ENCODE measurements at places on chromosomes 2 and 18.

DNA sequence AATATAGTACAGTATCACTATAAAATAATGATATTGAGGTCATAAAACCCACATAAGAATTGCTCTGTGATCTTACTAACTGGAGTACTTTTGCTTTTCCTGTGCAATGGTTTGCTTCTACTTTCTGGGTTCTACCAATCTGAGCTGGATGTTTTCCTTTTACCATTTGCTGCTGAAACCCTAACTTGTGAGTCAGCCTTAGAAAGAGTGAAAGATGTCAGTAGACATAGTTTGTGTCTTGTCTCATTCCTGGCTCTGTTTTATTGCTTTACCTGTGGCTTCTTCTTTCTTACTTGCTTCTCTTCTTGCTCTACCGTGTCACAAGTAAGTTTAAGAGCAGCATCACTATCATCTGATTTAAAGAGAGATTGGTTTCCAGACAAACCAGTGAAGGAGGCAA lies 61.0 kb downstream of the MBD2 start:
- DNase-seq, result no peak

DNA sequence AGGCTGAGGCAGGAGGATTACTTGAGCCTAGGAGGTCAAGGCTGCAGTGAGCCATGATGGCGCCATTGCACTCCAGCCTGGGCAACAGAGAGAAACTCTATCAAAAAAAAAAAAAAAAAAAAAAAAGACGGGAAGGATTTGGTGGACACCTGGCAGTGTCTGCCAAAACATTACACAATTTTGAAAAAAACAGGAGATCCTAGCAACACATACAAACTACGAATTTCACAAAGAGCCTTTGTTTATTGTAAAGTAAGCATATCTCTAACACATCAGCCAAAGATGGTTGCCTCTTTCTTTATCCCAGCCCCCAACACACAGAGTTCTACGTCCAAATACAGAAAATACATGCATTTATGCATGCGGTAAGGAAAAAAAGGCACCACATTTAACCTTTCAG lies 7.6 kb downstream of the GPR45 start:
- no peak for DNase-seq

- DNase-seq, result no peak
These were observed 73.5 kb upstream of the SRD5A2 start for GRCh38 chr2:31654241-31654640.

DNA sequence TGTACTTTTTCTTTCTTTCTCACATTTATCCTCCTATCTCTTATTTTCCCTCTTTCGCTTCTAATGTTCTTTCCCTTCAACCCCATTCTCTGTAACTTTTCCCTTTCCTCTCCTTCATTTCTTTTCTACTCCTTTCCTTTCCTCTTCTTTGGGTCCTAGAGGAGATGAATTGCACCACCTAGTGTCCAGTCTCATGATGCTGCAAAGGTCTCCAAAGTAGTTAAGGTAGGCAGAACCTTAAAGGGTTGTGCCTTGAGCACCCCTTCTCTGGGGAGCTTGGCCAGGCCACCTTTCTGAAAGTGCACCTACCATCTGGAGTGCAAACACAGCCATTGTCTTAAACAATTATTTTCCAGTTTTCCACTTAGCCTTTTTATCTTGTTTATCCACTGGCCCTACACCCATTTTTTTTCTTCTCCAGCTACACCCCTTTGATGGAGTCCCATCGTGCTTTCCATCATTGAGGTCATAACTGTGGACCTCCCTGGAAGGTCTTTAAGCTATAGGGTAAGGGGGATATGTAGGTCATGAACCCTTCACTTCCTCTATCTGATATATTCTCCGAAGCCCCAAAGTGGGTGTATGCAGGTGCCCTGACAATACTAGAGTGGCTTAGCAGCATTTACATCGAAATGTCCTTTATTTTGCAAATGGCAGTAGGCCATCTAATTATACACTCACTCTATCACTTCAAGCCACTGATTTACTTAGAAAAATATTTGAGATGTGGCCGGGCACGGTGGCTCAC lies 155.9 kb downstream of the ESCO1 start:
- no peak for DNase-seq

DNA sequence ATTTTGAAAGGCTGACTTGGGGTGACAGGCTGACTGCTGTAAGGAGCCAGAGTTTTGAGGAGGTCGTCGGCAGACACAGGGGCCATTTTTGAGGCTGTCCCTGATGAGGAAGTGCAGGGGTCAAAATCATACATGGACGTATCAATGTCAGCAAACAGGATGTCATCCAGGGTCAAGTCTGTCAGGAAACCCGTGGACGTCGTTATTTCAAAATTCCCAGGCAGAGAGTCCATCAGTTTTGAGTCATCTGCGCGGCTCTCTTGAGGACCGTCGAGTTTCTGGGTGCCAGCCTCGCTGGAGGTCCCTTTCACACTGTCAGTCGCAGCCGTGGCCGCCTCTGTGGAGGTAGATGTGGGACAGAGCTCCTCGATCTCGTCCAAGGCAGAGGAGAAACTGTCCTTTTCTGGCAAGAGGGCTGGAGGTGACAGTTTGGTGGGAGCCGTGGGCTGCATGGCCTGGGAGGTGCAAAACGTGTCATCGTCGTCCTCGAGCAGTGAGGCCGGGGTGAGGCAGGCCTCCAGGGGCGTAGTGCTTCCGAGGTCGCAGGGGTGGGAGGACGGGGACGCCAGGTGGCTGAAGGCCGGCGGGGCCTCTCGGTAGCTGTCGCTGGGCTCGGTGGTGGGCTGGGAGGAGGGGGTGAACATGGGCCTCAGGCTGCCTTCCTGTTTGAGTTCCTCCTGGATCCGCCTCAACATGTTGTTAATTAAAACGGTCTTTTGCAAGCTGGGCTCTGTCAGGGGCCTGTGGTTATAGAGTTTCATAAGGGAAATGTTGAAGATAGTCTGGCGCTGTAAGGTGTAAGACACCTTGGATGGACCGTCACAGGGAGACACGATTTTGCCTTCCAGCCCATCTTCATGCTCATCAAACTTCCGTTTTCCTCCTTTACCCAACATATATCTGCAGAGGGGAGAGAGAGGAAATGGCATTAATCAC lies 17.5 kb downstream of the SERTAD2 start:
- DNase-seq, result no peak

DNA sequence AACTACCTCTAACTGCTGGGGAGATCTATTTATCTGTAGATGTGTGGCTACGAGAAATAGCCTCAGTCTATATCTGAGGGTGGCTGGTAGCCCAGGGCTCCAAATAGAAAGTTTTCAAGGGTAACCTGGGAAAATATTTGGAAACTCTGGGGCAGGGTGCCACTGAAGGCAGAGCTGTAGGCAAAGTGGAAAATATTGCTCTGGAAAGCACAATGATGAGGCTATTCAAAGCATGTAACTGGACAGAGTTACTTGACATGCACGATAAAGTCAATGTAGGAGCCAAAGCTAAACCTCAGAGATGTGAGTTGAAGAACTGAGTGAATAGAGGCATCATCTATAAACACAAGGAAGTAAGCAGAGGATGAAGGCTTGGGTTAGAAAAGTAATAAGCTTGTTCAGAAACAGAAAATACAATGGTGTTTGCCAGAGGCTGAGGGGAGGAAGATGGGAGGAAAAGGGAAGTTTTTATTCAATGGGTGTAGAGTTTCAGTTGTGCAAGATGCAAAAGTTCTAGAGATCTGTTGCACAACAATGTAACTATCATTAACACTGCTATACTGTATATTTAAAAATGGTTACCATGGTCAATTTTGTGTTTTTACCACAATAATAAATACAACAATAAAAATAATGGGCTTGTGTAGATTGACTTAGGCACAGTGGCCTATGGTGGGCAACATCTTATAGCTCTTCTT lies 171.6 kb downstream of the MBD2 start:
- no peak for DNase-seq

GRCh38 chr2:232420073-232420454 lies 13.4 kb downstream of the ALPG start:
- no peak for DNase-seq

- no peak for DNase-seq
These were observed 1.5 kb downstream of the AP1S3 start for GRCh38 chr2:223835701-223836532.

DNA sequence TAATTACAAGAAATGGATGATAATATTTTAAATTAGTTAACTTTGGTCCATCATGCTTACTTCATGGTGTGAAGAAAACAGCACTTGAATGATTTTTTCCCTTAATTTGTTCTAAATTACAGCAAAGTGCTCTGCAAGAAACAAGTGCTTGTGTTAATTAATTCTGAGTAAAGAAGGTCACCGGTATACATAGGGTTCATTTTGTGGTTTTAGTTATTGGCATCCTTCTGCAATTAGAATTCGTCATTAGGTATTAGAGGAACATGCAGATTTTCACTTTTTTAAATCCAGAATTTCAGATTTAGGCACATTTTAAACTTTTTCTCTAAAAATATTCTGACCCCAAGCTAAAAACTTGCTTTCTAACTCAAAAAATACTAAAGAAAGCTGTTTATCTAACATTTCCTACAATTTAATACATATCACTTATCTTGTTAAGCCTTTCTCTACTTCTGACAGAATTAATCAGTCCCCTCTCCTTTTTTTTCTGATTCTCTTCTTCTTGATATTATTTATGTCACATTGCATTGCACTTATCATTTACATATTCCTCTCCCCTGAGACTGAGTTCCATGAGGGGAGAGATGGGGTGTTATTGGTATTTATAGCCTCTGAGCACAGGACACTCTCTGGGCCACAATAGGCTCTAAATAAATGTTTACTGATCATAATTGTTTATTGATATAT lies 129.2 kb downstream of the PLA2R1 start:
- DNase-seq, result no peak

DNA sequence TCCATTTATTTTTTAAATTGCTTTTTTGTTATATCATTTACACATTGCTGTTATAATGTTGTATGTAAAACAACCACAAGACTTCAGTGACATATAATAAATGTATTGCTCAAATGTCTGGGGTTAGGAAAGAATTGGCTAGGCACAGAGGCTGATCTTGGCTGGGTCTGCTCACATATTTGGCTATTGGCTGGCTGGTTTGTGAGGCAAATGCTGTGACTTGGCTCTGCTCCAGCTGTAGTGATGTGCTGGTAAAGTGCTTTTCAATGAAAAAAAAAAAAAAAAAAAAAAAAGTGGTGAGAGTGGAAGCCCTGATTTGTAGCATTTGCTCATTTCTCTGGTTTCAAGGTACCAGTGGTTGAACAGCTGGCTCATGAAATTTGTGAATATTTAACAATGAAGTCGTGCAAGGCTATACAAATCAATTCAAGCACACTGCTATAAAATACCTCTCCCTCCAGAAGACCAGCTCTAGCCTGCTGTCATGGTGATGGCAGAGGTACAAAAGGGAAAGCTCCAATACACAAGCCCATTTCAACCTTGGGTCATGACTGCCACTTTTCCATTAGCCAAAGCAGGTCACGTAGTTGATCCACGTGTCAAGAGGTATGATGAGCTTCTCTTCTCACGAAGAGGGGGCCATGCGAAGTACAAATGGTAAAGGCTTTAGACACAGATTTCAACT lies 43.7 kb upstream of the RIT2 start:
- DNase-seq, result no peak

GRCh38 chr2:27079233-27080139 lies 1.1 kb downstream of the EMILIN1 start:
- no peak for DNase-seq

GRCh38 chr2:120044336-120044735 lies 31.5 kb downstream of the EPB41L5 start:
- no peak for DNase-seq

- DNase-seq, result no peak
These were observed 291.8 kb upstream of the LRATD1 start for GRCh38 chr2:14340703-14341102.

- no peak for DNase-seq
These were observed 141.1 kb downstream of the HDAC4 start for GRCh38 chr2:239259603-239260298.

DNA sequence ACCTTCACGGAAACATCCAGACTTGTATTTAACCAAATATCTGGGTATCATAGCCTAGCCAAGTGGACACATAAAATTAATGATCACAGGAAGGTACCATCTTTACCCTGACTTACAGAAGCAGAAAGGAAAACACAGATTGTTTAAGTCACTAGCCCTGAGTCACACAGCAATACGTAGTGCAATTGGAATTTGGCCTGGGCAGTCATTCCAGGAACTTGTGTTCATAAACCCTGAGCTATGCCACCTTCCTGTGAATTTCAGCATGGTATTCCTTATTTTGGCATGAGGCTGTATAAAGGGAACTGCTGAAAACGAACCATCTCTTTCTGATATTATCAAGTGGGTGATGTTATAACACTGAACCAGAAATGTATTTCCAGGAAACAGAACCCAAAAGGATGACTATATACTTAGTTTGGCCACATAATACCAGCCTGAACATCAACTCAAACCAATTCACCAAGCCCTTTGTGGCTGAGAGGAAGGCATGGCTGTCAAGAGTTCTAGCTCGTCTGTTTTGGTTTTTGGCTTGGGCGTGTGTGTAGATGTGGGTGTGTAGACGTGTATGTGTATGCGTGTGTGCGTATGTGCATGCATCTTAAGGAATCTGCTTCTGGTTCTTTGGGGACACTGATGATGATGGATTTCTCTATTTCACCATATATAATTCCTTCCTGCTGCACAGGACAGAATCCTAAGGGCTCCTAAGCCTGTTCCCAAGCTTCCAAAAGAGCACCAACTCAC lies 533.4 kb upstream of the ID2 start:
- DNase-seq, result no peak

DNA sequence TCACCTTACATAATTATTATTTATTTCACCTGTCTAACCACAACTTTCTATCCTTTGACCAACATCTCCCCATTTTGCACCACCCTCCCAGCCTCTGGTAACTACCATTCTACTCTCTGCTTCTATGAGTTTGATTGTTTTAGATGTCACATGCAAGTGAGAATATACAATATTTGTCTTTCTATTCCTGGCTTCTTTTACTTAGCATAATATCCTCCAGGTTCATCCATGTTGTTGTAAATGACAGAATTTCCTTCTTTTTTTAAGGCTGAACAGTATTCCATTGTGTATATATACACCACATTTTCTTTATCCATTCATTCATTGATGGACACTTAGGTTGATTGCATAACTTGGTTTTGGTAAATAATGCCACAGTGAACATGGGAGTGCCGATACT lies 24.0 kb downstream of the PPM1B start:
- no peak for DNase-seq

GRCh38 chr2:138502255-138503086 lies 901 bp downstream of the SPOPL start:
- DNase-seq, result no peak

DNA sequence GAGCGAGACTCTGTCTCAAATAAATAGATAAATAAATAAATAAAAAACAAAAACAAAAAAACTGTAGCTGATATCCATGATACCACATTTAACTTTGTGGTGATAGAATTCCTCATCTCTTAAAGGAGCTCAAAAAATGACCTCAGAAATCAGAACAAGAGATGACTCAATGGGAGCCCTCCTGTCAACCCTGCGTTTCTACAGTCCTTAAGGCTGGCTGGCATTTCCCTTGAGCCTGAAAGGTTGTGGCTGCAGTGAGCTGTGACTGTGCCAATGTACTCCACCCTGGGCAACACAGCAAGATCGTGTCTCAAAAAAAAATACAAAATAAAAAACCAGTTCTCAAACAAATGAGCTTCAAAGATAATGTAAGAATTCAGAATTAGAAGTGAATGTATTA lies 40.4 kb downstream of the CHST9 start:
- no peak for DNase-seq
